ENCODE measurements at places on chromosomes 1 and 21.

GRCh38 chr1:225962440-225962975 lies 21.5 kb upstream of the LEFTY2 start:
- peak; percentile 83 for DNase-seq

DNA sequence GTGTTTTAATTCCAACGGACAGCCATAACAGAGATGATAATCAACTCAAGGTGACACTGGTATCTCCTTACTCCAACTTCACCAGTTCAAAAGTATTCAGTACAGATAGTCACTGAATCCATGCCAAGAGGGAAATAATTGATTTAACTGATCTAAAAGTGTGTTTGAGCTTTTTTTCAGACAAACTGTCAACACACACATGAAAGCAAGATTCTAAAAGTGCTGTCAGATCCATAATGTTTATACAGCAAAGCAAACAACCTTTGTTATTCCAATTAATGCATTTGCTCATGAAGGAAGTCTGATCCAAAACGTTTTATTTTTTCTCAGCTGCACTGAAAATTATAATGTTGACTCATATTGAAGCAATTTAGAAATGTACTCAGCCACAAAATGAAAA lies 5.9 kb upstream of the PRKAA2 start:
- DNase-seq: no peak

GRCh38 chr1:152623203-152623844 lies 421 bp upstream of the LCE3A start:
- peak; percentile 57 for DNase-seq

DNA sequence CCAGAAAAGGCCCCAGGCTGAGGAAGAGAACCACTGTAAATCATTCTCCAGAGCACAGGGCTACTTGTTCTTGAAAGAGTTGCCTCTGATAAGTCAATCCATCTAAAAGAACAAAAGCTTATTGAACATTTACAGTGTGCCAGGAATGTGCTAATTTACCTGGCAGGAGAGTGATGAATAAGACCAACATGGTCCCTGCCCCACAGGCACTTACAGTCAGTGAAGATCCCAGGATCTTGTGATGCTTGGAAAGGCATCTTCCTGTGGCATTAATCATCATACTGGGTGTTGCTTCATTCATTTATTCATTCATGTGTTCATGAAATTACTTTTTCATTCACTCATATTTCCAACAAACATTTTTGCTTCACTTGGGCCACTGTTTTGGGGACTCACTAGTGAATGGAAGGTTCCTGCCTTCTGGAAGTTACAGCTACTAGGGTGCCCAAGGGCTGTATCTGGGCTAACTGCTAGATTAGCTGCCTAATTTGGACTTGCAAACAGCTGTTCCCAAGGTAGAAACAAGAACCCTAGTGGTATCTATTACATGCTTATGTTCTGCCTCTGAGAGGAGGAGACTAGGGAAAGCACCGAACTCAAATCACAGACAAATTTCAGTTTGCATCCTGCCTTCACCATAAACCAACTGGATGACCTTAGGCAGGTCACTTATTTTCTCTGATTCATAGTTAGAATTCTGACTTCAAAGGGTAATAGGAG lies 133.5 kb downstream of the CLIC6 start:
- no peak for DNase-seq

GRCh38 chr1:90862782-90863181 lies 145.7 kb upstream of the BARHL2 start:
- DNase-seq: peak; percentile 74

- no peak for DNase-seq
Observed at GRCh38 chr1:222817529-222817928, 2.7 kb downstream of the DISP1 start.

- DNase-seq: no peak
Observed at GRCh38 chr1:108880850-108881249, 4.1 kb downstream of the GPSM2 start.

DNA sequence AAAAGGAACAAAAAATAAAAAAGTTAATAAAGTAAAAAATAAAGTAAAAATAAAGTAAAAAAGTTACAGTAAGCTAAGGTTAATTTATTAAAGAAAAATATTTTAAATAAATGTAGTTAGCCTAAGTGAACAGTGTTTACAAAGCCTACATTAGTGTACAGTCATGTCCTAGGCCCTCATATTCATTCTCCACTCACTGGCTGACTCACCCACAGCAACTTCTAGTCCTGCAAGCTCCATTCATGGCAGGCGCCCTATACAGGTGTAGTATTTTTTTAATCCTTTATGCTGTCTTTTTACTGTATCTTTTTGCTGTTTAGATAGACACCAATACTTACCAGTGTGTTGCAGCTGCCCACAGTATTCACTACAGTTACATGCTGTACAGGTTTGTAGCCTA lies 12.4 kb downstream of the ADAR start:
- no peak for DNase-seq

DNA sequence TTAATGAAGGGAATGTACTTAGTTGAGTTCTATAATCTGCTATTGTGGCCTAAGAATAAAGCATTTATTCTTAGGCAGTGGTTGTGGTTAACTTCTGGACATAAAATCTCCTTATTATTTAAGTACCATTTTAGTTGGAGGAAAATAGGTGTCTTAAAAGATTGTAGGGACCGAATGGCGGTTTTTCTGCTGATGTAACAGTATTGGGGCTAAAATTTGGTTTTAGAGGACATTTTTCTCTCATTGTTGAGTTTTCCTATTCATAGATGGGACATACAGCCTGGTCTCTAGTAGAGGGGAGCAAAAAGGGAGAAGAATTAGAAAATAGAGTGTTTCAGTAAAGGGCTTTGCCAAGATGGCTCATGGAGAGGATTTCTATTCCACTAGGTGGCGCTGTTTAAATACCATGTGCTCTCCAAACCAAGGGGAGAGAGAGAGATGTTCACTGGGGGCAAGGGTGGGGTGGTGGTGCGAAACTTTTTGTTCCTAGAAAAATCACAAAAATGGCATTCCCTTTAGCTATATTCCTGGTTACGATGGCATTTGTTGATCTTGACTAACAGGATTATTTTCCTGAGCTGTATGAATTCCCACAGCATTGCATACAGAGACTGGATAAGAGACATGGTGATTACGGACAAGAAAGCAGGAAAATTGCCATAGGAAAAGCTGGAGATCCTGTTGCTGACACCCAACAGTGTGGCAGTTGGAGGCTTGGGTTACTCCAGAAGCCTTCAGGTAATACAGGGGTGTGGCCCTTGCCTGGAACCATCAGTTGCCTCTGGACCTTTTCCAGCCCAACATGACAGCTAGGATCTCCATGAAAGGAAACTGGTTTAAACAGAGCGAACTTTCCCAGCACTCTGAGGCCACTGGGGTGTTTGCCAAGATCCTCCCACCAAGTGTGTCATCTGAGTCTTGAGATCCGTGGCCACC lies 18.2 kb upstream of the FCGR2A start:
- DNase-seq: peak; percentile 97

- DNase-seq: peak; percentile 59
Observed at GRCh38 chr1:107132195-107132594, 8.6 kb upstream of the NTNG1 start.

- peak; percentile 80 for DNase-seq
Observed at GRCh38 chr21:33478935-33479678, 667 bp downstream of the TMEM50B start.

DNA sequence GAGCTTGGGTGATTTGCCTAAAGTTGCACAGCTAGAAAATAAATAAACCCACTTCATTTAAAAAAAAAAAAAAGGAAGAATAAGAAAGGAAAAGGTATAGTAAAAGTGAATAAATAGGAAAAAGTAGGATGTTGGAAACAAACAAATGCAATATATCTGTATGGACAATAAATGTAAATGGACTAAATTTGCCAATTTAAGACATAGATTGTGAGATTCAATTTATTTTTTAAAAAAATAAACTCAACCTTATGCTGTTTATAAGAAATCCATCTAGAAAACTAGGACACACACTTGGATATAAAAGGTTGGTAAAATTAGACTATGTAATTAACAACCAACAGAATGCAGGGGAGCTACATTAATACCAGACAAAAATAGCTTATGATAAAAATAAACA lies 300.0 kb downstream of the AJAP1 start:
- DNase-seq: no peak

- peak; percentile 81 for DNase-seq
Observed at GRCh38 chr21:25895565-25896205, 160.9 kb downstream of the GABPA start.

DNA sequence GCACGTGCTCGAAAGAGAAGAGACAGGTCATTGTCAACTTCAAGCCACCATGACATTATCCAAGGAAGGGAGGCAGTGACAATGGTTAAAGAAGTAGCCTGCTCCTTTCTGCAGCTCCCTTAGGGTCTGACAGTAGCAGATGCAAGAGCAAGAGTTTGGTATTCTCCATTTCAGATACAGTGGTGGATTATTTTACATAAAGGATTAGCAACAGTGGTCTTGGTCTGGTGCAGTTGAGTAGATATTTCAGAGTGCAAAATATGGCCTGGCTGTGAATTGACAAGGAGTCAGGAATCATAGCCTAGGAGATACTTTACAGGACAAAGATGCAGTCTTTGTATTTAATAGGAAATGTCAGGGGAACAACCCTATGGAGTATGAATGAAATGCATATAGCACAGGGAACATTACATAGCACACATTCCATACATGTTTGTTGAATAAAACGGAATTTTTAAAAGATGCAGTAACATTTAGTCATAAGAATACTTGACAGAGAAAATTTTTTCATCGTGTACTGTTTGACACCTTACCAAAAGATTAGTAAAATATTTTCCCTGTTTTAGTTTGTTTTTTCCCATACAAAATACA lies 41.8 kb downstream of the CHRM3 start:
- no peak for DNase-seq

GRCh38 chr1:64186138-64186897 lies 17.1 kb upstream of the UBE2U start:
- no peak for DNase-seq

- DNase-seq: no peak
Observed at GRCh38 chr1:214193691-214194090, 87.3 kb upstream of the SMYD2 start.

DNA sequence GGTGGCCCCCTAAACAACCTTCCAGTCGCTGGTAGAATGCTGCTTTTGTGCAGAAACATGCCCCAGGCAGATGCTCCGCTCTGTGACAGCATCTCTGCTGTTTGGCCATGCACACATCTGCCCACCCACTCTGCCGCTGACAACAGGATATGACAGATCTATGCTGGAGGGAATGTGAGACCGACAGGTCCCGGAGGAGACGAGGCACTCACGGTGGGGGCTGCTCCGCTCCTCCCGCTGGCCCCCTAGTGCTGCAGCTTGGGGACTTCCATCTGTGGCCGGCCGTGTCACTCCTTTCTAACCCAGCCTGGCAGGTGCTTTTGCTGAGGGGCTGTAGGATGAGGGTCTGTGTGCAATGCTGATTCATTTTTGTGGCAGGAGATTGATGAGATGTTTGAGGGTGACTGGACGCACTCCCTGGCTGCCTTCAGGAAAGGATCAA lies 49.1 kb upstream of the DMRTB1 start:
- no peak for DNase-seq

DNA sequence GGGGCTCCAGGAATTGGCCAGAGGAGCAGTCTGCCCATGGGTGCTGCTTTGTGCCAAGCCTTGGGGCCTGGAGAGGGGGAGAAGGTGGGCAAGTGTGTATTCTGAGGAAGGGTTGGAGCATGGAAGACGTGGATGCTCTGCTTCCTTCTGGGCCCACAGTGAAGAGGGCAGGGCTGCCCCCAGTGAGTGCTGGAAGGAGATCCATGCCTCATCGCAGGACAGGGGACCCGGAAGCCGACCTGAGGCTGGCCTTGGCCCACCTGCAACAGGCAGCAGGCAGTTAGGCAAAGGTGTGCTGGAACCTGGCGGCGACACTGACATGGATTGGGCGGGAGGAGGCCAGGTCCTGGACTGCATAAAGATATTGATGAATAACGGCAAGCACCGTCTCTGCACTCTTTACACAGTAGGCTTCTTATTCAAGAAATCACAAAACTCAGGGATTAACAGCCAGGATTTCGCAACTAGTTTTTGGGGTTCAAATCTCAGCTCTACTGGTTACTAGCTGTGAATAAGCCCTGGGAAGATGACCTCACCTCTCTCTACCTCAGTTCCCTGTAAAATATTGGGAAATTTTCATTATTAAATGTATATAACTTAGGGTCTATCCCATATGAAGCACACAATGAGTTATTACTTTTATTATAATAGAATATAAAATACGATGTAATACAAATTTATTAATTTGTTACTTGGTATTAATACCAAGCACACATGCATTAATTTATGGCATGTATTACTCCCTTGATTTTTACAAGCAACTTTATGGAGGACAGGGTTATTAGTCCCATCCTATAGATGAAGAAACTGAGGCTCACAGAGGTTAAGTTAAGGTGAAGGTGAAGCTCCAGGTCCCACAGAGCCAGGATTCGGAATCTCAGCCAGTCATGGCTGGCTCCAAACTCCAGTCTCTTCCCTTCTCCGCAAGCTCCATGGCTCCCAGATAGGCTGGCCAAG lies 62.3 kb downstream of the DHRS3 start:
- DNase-seq: no peak

GRCh38 chr1:188129856-188130838 lies 1301.4 kb downstream of the PLA2G4A start:
- no peak for DNase-seq

GRCh38 chr1:48048980-48049379 lies 51.8 kb upstream of the TRABD2B start:
- no peak for DNase-seq

DNA sequence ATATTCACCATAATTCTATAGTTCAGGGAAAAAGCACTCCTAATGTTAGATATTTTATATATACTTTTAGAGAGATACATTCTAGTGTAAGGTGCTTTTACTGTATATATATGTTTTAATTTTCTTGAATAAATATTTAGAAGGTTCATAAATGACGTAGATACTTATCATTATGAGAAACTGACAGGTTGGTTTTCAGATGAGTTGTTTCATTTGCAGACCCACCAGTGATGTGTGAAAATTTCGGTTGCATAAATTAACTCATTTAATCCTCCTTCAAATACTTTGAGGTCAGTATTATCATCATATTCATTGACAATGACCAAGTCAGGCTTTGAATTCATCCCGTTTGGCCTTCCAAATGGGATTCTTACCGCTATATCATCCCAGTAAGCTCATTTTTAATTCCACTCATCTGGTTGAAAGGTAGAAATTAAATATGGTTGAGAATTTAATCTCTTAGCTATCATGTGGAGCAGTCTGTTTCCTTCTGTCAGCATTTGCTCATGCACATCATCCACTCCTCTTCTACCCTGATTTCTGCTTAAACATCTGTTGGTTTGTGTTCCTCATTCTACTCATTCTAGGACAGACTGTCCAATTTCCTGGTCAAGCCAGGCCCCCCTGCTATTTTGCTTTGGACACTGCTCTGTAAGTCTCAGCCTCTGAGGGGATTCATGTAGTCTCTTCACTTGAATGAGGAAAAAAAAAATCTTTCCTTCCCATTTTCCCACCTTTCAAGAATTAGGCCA lies 1156.6 kb downstream of the PLA2G4A start:
- DNase-seq: no peak

All from Karpas-422 (cell line).